ENCODE measurements at places on chromosomes 4 and X.

GRCh38 chr4:145709843-145710242 is 29.9 kb downstream of the C4orf51 start:
- DNase-seq: no peak

- DNase-seq: no peak
Measured at GRCh38 chrX:150543230-150544155, 24.9 kb upstream of the MTM1 start.

DNA sequence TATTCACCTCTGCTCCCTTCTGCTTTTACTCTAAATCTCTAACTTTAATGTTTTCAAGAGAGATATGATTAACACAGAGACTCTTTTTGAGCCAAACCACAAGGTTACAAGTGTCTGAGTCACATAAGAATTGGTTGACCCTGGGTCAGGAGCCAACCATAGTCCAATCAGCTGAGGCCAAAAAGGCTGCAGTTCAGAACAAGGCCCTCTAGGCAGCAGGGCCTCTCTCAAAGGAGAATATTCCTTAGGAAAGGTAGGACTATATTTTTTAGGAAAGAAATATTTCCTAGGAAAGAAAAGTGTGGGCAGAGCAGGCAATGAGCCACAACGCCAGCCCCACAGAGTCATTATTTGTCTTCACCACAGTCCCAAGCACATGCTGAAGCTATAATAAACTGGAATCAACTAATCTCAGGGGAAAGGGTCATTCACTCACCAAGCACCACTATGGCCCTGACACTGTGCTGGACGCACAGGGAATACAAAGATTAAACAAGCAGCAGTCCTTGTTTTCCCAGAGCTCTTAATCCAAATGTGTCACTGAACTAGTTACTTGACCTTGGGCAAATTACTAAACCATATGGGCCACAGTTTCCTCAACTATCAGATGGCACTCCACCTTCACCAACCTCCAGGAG is 2.2 kb downstream of the ATP8A1 start:
- peak; percentile 21 for DNase-seq

DNA sequence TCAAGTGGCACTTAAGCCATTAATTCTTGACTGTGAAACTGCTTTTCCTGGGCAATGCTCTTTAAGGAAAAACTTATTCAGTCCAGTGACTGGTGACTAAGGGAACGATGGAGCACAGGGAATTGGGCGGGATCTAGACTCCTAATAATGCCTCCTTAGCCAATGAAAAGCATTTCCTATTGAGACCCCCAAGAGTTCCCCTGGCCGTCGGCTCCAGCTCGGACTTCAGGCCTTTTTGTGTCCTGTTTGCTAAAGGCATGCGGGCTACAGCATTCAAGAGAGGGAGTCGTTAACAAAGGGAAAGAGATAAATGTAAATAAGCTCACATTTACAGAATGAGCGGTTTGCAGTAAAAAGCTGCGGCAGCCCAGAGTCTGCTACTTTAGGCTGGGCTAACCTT is at the start of gene LPAR4:
LPAR4 (plus strand) TSS at position 232 of the 400 bp plus-strand sequence. CDS start 7,150 bp downstream, outside the sequence.
- DNase-seq: no peak

- peak; percentile 7 for DNase-seq
Measured at GRCh38 chrX:140733766-140734342, 24.3 kb downstream of the LINC00632 start.

- no peak for DNase-seq
Measured at GRCh38 chr4:48905363-48906015, 1.1 kb downstream of the OCIAD2 start.

- DNase-seq: no peak
Measured at GRCh38 chr4:132823419-132823818, 325.7 kb upstream of the PCDH10 start.

Measured in stimulated activated CD4-positive, alpha-beta T cell treated with anti-CD3 and anti-CD28 coated beads, Interleukin-2, amount 100 ng/mL, for 48 hours (primary cell).